ENCODE measurements at places on chromosomes 1 and 21.

DNA sequence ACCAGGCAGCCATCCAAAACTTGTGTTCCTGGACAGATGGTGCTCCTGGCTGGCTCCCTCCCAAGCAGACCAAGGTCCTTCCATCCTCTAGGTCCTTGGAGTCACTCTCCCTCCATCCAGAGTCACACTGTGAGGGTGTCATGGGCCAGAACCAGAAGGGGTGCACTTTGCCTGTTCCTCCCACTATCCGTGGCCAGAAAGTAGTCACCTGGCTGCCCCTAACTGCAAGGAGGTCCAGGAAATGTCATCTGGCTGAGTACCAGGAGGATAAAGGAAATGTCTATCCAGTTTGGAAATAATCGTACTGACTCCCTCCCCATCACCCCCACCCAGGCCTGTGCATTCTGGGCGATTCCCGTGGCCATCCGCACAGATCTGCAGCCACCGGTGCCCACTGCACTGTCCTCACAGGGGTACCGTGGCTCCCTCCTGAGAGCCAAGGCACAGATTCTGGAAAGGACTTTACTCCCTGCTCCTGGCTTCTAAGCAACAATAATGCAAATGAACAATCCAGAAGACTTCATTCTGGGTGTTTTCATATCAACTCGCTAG is 253.2 kb downstream of the NPHP4 start:
- no peak for DNase-seq

DNA sequence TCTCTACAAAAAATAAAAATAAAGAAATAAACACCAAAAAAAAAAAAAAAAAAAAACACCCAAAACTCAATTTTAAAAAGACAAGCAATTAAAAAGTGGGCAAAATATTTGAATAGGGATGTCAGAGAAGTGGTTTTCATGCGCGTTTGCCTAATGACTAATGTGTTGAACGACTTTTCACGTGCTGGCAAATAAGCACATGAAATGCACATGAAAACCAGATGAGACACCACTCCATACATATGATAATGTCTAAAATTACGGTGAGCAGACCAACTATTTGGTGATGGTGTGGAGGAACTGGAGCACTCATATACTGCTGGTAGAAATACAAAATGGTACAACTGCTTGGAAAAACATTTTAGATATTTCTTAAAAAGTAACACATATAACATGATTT is 39.4 kb upstream of the UHMK1 start:
- DNase-seq: no peak

GRCh38 chr1:110529011-110529410 is 10.0 kb upstream of the KCNA10 start:
- DNase-seq: no peak

DNA sequence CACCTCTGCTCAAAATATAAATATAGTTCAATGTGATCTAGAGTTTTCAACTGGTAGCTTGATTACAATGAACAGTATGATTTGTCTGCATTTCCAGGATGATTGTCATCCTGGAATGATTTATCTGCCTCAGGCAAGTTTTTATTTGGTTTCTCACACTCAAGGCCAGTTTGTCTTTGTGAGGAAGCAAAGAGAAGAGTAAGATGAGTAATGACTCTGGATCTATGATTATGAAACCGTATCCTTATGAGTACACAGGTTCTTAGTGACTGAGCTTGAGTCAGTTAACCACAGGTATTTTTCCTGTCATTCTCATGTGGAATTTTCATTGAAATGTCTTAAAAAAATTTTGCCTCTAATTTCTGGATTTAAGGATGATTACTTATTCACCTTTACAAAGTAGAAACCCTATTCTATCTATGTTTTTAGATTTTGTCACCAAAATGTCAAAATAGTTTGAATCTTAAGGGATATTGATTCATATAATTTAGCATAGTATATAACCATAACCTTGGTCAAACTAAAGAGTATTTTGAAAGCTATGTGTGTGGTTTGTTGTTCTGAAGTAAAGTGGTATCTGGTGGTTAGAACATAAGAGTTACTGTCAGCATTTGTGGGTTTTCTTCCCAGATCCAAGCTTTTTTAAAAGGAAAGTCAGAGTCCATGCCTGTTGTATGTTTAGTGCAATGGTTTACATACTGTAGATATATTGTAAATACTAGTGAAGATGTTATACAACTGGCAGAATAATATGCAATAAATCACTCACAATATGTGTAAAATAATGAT is 145.0 kb downstream of the RASAL2 start:
- DNase-seq: no peak

DNA sequence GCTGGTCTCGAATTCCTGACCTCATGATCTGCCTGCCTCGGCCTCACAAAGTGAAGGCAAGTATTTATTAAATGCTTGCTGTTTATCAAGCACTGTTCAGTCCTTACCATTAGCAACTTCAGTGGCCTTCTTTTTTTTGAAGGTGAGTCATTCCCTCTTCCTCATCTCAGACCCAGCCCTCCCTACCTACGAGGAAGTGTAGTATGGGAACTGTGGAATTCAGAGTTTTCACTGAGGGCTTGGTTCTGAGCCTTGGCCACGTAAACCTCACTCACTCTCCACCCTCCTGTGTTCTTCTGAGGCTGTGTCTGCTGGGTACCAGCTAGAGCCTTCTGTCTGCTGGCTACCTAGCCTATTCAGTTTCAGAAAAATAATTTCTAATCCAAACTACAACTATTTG is 218.3 kb upstream of the SGIP1 start:
- no peak for DNase-seq

GRCh38 chr1:31792541-31792940 is 23.3 kb downstream of the SPOCD1 start:
- no peak for DNase-seq

Measured in stimulated activated CD4-positive, alpha-beta T cell treated with anti-CD3 and anti-CD28 coated beads, Interleukin-1b, Interleukin-23, amount 100 ng/mL, for 48 hours (primary cell).